ENCODE measurements at places on chromosomes 7 and 10.

DNA sequence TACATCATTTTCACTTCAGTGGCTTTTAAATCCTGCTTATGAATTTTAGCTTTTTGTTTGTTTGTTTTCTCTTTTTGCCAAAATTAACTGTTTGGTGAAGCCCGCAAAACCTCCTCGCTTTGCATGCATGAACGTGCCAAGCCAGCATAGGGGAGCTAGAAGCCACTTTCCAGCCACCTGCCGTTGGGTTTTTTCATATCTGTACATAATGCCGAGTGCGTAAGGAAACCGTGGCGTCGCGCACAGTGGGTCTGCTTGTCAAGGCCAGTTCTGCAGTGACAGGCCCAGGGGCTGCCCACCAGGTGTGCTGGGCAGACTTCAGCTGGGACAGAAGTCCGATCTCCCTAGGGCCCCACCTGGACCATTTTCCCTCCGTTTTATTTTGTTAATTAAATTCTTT, 41.1 kb downstream of the WIPI2 start:
- no peak for DNase-seq

DNA sequence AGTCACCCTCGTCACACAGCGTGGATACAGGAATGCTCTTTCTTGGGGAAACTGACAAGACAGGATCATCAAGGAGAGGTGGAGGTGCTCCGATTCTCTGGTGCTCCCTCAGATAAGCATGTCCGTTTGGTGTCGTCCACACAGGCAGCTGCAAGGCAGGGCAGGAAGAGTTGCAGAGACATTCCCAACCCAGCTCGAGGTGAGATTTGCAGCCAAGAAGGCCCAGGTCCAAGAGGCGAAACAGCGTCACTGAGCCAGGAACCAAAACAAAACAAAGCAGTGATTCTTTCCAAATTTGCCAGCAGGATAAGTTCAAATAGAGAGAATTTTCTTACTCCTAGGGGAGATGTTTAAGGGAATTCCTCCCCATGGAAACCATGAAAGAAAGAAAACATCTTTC, 386.5 kb upstream of the PFKP start:
- no peak for DNase-seq

DNA sequence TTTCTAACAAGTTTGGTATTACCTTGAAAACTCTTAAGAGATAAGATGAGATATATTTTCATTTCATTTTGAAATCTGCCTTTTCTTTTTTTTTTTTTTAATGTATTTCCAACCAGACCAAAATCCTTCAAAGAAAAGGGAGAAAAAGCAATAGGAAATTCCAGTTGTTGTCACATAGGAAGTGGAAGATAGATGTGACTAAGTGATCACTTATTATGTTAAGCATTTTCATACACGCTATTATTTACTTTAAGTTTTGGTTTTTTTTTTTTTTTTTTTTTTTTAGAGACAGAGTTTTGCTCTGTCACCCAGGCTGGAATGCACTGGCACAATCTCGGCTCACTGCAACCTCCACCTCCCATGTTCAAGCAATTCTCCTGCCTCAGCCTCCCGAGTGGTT, 197.2 kb upstream of the FRMD4A start:
- DNase-seq = no peak

DNA sequence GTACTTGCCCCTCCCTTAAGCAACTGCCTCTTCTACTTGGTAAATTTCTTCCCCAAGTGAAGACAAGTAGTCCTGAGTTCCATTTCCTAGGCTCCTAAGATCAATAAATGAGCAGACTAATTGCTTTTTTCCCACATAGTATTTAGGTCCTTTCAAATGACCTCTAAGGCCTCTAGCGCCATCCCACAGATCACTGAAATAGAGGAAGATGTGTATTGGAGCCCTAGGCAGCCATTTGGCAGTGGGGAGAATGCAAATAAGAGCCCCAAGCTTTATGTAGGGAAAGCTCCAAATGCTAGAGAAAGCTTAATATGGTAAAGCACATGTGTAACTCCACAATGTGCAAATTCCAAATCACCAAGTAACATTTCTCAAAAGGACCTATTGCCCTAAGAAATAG, 316.5 kb upstream of the PHF14 start:
- DNase-seq = no peak

DNA sequence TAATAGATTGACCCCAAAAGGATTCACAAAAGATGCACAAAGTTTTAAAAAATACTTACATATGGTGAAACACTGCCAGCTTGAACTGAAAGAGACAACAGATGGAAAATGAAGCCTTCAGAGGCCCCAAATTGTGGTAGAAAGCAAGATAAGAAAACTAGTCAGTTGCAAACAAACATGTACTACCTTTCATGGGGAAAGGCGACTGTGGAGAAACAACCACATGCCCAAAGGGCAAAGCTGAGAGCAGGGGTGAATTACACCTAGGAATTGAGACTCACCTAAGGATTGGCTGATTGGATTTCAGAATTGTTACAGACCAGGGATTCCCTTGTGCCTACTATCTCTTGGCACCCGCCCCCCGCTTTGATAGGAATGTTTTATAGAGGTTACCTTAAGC, 13.1 kb downstream of the EPC1 start:
- no peak for DNase-seq

DNA sequence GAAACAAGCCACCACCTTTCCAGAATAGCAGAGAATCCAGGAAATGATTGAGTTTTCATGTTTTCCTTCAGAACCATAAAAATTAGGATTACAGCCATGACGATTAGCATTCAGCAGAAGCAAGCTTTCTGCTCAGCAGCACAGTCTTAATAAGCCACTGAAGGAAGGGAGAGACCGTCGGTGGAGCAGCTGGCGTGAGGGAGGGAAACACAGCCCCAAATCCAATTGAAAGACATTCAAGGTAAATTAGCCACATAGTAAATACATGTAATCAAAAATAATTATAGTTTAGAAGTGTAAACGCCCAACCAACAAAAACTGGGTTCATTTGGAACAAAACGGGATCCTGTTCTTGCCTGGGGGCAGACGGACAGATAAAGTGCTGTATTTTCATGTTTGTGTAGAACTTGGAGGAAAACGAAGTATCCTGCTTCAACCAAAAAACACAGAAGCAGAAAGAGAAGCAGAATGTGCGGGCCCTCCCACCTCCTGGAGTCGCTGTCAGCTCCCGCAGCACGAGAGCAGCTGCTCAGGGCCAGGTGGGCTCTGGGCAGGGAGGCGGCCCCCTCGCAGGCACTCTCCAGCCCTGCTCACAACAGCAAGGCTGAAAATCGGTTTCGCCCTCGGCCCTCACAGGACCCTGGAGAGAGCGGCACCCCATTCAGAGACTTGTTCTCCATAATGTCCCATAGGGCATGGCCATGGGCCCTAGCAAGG, 84.9 kb downstream of the TCERG1L start:
- DNase-seq = no peak

DNA sequence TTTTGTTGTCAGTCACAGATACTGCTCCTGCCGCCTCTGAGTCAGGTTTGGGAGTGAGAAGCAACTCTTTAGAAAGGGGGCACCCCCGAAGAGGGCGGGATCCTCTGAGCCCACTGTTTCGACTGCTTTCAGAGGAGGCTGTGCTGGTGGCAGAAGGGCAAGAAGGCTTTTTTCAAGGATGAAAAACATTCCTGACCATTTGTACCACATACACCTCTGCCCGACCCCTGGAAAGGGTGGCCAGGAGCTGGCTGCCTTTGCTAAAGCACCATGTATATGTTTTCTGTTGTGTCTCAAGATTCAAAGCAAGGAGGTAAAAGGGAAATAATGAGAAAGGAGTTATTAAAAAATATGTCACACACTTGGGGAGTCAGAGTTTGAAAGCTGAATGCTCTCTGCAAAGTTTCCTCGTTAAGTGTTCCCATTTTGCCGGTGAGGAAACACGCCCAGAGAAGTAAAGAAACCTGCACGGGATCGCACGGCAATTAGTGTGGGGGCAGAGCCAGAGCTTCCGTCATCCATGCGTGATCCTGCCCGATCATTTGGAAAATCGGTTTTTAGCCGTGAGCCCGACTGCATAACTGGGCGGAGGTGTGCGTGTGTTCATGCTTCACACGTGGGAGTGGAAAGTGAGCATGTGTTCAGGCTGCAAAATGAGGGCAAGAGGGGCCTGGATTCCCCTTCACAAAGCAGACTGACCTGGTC, 163.2 kb downstream of the ADAM12 start:
- DNase-seq = no peak

DNA sequence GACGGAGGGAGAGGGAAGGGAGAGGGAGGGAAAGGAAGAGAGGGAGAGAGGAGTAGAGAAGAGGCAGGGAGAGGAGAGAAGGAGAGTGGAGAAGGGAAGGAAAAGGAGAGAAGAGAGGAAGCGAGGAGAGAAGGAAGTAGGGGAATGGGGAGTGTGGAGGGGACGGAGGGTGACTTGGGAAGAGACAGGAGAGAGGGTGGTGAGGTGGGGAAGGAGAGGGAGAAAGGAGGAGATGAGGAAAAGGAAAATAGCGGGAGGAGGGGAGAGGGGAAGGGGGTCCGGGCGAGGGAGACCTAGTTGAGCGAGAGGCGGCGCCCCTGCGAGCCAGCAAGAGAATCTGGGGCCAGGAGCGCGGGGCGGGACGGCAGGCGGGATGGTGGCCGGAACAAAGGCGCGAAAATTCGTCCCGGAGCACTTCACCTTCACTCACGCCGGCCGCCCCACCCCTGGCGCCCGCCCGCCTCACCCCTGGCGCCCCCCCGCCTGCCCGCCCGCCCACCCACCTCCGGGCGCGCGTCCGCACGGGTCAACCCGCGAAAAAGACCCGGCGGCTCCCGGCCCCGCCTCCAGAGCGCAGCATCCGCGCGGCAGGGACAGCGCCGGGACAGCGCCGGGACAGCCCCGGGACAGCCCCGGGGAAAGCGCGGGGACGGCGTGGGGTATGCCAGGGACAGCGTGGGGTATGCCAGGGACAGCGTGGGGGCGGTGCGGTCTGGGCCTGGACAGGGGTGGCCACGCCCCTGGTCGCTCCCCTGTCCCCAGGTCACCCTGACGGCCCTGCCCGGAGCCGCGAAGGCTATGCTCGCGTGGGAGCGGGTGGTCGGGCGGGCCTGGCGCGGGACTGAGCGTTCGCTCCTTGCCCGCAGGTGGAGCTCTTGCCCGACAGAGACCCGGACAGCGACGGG, 4.2 kb downstream of the VSTM2A start:
- no peak for DNase-seq

DNA sequence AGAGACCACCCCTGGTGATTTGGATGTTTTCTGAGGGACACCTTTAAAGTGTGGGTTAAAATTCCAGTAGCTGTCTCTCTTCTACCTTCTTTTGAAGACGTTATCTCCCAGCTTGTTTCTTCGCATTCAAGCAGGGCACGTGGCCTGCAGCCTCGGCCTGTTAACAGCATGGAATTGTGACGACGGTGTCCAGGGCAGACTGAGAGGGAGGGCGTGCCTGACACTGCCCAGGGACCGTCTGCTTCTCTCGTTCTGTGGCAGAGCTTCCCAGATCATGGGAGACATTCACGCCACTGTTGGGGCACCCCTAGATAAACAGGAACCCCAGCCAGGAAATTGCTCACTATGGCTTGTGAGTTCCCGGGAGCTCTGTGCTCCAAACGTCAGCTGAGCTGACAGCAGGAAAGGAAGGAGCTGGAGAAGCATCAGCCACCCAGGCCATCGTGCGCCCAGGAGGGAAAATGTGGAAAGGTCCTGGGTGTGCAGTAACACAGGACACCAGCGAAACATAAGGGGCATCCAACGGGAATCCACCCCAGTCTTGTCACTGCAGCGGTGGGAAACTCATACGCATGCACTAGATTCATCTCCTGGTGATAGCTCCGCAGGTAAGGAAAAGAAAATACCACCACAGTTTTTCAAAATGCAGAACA, 41.1 kb upstream of the RBM33 start:
- DNase-seq = no peak

- DNase-seq = no peak
These were observed 12.2 kb upstream of the NMT2 start for GRCh38 chr10:15180736-15181135.

DNA sequence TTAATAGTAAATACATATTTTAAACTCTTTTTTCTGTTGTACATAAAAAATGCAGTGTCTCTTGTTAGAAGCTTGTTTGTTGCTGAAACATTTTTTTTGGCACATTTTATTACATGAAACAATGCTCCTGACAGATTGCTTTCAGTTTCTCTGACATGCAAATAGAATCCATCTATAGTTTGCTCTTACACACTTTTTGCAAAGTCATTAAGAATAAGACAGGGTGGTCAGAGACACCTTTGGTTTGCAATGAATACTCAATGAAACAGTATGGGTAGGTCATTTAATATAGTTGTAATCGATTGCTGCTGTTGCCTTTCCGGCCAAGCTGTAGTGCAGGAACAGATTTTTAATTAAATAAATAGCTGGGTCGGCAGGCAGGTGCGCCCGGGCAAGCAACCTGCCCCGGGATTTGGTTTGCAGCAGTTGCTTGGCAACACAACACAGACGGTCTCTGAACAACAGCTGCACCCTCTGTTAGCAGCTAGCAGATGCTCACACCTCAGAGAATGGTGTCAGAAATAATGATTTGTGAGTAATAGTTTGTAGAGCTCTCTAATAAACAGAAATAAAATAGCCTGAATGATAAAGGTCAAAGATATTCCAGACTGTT, 115.7 kb upstream of the CACNA2D1 start:
- no peak for DNase-seq

- DNase-seq = no peak
These were observed 780.3 kb downstream of the LRMDA start for GRCh38 chr10:76211691-76212090.

GRCh38 chr7:129122078-129122750, 22.3 kb upstream of the TSPAN33 start:
- DNase-seq = no peak

DNA sequence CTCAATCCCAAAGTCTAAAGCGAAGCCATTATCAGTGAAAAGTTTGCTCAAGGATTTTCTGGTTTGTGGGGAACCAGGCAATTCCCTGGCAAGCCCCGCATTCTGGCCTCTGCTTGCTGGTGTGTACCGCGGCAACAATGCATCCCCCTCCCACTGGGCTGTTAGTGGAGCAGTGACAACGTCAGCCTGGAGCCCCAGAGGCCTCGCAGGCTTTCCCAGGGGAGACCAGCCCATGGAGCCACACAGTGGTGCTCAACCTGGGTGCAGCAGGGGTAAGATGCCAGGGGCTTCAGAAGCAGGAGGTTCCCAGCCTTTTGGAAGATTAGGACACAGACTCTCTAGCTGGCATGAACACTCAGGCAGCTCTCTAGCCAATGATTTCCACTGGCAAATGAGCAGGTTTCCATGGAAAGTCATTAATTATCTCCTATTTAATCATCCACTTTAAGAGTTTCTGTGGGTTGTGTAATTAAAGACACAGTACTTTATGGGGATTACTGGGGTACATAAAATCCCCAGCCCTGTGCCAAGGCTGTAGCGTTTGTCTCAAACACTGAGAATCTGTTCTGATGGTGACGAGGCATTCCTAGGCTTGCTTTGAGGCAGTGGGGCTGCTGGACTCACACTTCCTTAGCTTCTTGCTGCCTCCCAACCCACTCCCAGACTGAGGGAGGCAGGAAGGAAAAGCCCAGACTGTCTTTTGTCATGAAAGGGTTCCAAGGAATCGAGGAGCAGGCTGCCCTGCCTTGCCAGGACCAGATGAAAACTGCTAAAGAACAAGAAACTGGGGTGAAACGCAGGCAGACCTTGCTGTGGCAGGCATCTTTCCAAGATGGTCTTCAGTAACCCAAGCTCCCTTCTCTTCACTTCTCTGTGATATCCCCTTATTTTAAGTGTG, 411.9 kb upstream of the SHH start:
- DNase-seq = no peak
